ENCODE measurements at places on chromosomes 11 and 22.

GRCh38 chr11:47317064-47317828 lies 35.3 kb downstream of the MYBPC3 start:
- no peak for DNase-seq

GRCh38 chr11:109958821-109959166 lies 134.4 kb upstream of the ZC3H12C start:
- no peak for DNase-seq

DNA sequence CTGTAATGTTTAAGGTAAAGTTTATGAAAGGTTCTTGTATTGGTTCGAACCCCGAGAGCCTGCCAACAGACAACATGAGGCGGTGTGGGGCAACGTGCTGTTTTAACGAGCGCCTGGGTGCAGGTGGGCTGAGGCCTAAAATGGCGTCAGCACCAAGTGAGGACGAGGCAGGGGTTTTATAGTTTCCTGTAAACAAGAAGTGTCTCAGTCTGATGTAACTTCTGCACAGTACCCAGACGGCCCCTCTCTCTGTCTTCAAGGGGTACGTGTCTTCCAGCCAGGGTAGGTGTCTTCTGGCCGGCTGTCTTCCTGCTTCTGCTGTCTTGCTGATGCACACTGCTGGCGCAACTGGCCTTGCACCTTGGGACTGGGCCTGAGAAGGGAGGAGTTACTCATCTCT lies 2.7 kb downstream of the PPFIBP2 start:
- no peak for DNase-seq

DNA sequence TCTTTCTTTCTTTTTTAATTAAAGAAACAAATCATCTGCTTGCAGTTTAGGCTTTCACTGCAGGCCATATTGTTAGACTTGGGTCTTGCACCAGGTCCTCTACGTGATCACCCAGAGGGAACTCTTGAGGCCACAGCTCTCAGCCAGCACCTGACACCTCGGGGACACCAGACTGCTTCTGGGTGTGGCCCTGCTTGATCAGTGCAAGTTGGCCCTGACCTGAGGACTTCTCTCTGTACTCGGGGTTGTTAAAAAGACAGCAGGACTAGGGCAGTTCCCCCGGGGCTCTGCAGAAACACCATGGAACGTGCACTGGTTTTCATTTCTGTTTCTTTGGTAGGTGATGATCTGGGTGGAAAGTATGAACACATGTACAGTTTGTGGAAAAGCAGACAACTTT lies 51.2 kb upstream of the MYO18B start:
- DNase-seq = no peak

- DNase-seq = no peak
These were observed 43.4 kb downstream of the APOL5 start for GRCh38 chr22:35761037-35761436.

DNA sequence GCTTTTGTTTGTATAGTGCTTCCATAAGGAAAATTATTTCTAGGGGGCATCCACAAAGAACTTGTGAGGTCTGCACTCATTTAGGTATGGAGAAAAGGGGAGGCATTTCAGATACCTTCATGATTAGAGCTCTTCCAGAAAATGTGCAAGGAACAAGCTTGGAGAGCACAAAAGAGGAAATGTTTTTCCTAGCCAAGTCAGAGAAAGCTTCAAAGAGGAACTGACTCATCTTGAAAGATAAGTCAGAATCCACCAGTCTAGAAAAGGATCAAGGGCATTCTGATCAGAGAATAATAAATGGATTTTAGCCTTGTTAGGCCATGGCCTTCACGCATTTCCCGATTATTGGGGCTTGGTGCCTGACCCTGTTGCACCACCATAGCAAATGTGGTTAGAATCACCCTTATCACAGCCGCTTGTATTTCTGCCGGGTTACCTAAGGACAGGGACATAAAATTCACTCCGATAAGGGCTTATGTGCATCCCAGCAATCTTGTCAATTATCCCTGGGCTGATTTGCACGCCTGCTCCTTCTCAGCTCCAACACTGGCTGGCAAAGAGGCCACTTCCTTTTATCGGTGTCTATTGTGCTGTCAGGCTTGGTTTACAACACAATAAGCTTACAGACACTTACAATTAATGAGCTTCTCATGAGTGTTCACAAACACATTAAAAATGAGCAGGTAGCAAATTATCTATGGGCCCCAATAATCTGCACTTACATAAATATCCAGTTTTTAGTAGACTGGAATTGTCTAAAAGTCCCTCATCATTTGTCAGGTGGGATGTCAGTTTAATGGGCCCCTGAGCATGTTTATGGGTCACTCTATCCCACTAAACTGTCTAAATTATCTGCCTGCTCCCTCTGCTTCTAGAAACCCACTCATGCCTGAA lies 613.5 kb downstream of the SOX6 start:
- no peak for DNase-seq

GRCh38 chr22:28978158-28978557 lies 83.5 kb downstream of the C22orf31 start:
- DNase-seq = no peak

- DNase-seq = no peak
These were observed 140.0 kb upstream of the POU2AF2 start for GRCh38 chr11:111105566-111105965.

GRCh38 chr11:17934194-17934593 lies 78.7 kb downstream of the SERGEF start:
- DNase-seq = no peak

DNA sequence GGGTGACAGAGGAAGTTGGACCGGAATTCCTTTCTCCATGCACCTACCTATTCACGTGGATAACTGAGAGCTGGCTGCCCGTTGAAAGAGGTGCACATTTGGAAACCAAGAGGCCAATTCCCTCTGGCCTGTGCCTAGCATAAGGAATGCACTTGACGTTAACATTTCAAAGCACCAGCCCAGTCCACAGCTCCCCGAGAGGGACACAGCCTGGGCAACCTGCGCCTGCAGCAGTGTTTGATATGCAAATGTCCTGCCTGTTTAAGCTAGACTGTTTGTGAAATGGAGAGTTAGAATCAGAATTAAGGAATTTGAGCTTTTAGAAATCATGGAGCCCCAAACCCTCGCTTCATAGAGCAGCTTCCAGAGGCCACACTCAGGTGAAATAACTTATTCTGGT lies 126.1 kb downstream of the DSCAML1 start:
- no peak for DNase-seq

DNA sequence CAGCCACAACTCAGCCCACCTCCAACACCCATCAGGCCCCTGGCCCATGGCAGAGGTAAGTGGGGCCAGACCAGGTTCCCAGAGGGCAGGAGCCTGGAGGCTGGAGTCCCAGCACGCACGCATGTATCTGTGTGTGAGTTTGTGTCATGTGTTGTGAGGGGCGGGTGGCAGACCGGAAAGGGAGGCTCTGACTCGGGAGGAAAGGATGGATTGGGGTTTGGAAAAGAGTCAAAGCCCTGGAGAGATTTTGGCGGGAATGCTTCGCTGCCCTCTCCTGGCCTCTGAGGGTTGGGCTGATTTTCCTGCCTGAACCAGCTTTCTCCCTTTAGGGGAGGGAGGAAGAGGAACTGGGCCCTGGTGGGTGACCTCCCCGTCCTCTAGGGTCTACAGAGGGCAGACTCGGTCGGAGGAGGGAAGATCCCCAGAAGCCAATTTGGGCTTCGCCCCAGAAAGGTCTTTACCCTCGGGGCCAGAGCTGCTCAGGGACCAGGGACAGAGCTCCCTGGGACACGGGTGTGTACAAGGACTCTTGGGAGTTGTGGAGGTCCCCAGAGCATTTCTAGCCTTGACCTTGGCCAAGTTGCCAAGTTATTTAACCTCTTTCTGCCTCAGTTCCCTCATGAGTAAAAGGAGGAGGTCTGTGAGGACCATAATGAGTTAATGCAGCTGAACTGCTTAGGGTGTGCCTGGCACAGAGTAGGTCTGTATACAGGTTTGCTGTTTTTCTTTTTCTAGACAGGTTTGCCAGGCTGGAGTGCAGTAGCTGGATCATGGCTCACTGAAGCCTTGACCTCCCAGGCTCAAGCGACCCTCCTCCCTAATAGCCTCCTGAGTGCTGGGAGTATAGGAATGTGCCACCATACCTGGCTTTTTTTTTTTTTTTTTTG lies 6.9 kb downstream of the C11orf68 start:
- DNase-seq = no peak

DNA sequence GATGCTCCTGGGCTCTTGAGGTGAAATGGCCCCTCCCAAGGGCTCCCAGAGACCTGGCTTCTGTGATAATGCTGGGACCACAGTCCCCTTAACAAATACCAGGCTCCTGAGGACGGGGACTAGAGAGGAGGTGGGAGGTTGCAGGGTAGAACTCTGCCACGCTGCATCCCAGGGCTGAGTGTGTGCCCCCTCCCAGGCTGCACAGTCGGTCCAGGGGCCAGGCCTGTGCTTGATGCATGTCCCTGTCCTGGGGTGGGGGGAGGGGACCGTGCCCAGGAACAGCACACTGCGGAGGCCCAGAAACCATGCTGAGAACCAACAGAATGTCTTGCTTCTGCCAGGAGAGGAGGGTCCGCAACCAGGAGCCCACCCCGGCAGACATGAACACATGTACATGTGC lies 9.3 kb downstream of the CSF2RB start:
- DNase-seq = no peak
